ENCODE measurements at places on chromosomes 5 and 9.

DNA sequence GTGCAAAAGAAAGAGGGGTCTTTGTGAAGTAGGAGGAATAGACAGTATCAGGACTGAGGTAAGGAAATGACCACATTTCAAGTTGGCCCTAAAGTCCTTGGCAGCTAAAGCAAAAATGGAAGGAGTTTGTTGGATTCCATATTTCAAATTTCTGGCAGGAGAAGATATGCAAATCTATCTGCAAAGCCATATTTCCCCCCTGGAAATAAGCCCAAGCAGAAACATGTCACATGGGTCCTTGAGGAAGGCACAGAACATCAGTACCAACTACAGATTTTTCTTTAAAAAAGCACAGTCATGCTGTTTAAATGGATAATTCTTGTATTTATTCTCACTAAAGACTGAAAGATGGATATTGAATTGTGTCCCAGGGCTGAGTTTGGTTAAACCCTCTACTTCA, 323.0 kb downstream of the TRIM32 start:
- no peak for DNase-seq

DNA sequence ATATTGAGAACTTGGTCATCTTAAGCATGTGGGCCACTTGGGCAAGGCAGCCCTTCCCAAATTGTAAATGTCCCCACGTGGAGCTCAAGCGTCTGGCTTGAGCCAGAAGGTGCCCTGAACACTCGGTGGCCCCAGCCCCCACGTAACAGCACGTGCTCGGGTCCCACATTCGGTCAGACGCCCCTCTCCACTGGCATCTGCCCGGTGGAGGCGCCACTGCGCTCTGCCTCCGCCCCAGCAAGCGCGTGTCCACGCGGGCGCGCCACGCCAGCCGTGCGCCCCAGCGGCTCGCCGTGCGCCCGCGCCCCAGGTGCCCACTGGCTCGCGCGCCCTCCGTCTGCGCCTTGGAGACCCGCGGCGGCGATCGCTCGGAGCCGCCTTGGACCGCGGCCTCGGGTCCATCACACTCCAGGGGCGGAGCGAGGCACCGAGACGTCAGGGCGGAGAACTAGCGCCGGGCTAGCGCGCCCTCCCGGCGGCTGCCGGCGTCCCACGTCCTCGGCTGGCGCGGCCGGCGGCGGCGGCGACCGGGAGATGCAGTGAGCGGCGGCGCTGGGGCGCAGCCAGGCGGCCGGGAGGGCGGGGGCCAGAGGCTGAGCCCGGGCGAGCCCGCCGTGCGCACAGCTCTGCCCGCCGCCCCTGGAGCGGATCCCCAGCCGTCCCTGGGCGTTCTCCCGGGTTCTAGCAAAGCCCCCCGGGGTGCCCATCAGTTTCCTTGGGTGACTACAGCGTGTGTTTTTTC, at the start of gene PALM2AKAP2:
Gene PALM2AKAP2, plus strand, starts transcription at position 488 of the 742 bp plus-strand sequence. CDS start 291 bp downstream, outside the sequence.
- no peak for DNase-seq

DNA sequence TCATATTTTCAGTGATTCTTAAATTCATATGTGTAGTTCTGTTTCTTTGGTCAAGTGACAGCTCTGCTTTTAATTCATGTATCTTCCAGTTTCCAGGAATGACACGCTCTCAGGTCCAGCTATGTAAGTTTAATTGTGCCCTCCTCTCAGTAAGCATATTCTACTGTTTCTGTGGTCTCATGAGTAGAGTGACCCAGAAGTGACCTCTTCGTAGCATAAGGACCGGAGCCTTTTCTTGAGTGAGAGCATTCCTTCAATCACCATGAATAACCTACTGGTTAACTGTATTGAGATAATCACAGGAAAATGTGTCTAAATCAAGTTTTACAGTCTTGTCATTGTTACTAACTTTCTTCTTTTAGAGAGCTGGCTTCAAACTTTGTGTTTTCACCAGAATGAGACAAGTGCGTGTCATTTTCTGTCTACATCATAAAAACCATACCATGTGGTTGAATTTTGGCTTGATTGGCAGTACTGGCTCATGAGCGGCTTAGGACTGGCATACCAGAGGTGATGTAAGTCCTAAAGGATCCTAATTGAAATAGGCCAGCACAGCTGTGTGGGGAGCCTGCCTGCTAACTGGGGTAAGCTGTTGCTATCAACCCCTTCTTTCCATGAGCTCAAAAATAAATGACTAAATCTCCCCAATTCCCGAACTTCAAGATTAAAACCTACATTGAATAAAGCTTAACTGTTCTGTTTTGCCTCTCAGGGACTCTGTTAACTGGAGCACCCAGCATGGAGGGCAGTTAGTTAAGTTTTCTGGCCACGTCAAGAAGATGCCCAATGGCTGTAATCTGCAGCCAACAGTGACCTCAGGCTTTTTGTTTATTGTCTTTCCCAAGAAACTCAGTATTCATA, 4.8 kb downstream of the ADAMTSL1 start:
- DNase-seq, result peak; percentile 31

GRCh38 chr9:84592918-84593317, 76.6 kb upstream of the NTRK2 start:
- DNase-seq, result no peak

DNA sequence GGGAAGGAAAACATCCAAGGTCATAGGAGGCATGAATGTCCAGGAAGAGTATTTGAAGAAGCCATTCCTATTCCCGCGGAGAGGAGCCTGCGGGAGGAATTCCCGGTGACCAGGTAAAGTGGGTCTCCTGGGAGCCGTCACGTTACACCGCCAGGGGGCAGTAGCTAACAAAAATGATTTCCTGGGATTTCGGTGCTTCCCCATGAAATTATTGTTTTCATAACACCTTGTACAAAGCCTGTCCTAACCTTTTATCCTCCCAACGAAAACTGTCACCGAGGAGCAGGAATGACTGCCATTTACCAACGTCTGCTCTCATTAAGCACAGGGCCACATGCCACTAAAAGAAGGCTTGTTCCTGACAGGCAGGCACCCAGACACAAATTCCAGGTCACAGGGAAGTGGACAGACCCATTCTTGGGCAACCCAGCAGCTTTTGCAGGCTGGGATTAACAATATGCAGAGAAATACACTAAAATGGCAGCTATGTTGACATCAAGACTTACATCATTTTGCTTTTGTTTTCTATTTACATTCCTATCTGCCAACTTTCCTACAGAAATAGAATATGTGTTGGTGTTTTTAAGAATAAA, 41.2 kb upstream of the CTSL start:
- DNase-seq, result no peak

DNA sequence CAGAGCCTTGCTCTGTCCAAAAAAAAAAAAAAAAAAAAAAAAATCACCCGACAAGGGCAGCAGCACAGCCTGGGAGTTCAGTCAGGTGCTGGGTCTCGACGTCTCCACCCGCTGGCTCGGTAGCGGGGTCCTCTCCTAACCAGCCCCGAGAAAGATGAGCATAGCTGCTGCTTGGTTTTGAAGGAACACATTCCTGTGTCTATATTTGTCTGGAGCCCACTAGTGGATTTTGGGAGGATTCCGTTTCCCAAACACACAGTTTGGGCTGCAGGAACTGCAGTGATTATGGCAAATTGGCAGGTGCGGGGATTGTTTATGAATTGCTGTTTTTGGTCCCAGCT, 1.2 kb downstream of the OTULINL start:
- no peak for DNase-seq

DNA sequence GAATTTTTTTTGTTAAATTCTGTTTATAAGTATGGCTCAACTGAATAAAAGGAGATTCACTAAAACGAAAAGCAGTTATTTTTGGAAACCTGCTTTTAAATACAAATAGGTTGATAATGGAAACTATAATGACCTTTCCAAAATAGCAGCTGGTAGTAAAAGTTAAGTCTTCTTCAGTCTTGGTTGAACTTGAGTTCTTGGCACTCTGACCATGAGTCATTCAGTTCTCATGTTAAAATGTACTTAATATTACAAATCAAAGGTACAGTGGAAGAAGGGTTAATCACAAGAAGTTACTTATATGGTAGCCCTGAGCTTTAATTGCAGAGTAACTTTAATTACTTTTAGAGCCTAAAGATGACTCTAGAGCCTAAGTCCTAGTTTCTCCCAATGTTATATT, 62.1 kb downstream of the KLF9 start:
- DNase-seq, result no peak

- no peak for DNase-seq
Observed at GRCh38 chr5:172373680-172374079, 80.6 kb downstream of the SH3PXD2B start.

GRCh38 chr9:801399-802071, 40.0 kb upstream of the DMRT1 start:
- DNase-seq, result no peak

DNA sequence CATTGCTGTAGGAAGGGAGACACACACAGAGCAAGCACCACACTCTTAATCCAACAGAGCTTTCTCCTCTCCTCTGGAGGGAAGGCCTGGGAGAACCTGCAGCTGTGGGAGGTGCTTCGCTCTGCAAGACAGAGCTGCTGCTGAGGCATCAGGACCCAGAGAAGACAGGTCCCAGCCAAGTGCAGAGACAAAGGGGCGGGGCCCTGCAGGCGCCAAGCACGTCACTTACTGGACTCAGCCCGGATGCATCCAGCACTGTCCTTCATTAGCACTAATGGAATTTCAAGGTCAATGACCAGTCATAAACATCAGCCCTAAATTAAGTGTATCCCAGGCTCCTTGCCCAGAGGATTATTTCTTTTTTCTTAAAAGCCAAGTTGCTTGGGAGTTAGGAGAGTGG, 337.1 kb upstream of the PANK3 start:
- no peak for DNase-seq

GRCh38 chr9:125763394-125763801, 16.2 kb downstream of the PBX3 start:
- DNase-seq, result no peak

DNA sequence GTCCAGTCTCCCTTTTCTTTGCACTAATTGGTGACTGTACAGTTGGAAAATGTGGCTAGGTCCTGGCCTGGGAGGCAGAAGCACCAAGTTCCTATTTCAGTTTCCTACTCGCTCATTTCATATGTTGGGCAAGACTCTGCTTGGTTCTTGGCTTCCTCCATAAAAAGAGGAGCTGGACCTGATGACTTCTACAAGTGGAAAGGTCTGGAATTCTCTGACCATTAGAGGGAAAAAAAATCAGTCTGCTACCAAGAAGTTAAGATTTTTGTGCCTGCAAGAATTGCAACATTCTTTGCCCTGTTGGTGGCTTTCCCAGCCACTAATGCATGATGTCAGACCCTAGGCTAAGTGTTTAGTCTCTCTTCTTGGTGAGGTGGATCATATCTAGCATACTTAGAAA, 91.5 kb downstream of the WDR41 start:
- DNase-seq, result no peak

DNA sequence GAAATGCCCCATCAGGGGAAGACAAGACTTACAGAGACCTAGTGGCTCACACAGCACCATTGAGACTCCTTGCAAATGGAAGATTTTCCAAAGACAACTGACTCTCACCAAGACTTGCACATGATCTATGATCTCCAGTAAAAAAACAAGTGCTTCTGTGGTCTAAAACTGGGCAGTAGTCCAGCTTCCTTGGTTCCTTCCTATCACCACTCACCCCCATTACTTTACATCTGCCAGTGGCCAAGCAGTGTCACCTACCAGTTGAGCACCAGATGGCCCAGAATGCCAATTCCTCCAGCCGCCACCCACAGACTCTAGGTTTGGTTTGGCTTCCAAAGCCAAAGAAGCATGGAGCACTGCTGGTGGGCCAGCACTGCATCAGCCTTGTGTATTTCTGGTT, 47.7 kb downstream of the SH3TC2 start:
- DNase-seq, result no peak

DNA sequence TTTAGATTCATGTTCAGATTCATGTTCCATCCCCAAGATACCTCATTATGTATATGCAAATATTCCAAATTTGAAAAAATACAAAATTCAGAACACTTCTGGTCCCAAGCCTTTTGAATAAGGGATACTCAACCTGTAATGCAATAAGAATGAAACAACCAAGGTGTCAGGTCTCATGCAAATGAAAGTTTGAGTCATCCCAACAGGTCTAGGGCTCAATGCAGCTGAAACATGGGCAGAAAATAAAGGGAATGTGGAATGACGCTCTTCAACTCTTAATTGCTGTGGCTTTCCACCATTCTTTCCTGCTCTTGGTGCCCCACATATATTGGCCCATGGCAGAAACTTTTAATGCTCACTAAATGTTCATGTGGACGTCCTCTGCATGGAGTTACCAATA, 107.3 kb upstream of the DAPK1 start:
- DNase-seq, result no peak

- no peak for DNase-seq
Observed at GRCh38 chr9:88775037-88775471, 216.2 kb upstream of the S1PR3 start.

- DNase-seq, result no peak
Observed at GRCh38 chr5:92513067-92513466, 1068.0 kb downstream of the NR2F1-AS1 start.

- no peak for DNase-seq
Observed at GRCh38 chr9:98132806-98133631, 14.0 kb upstream of the TRIM14 start.

- DNase-seq, result no peak
Observed at GRCh38 chr5:138611678-138612218, 36.5 kb upstream of the HSPA9 start.

GRCh38 chr5:130425424-130425823, 521.2 kb downstream of the CHSY3 start:
- no peak for DNase-seq

- DNase-seq, result no peak
Observed at GRCh38 chr5:68644971-68645370, 429.4 kb downstream of the PIK3R1 start.

GRCh38 chr5:109249126-109249525, 160.6 kb downstream of the PJA2 start:
- DNase-seq, result no peak

GRCh38 chr9:111975709-111976108, 79.1 kb downstream of the UGCG start:
- DNase-seq, result no peak

- DNase-seq, result no peak
Observed at GRCh38 chr5:144121577-144121976, 48.9 kb downstream of the YIPF5 start.

DNA sequence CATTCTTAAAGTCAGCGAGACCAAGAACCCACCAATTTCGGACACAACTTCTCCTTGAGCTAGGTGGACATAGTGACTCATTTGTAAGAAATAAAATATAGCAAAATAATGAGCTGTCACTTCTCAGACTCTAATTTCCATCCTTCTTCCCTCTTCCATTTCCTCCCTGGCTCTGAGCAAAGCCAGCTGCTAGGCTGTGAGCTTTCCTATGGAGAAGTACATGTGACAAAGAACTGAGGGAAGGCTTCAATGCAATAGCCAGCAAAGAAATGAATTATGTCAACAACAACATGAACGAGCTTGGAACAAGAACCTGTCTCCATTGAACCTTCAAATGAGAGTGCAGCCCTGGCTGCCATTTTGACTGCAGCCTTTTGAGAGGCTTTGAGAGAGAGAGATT, 25.9 kb upstream of the SELENOP start:
- DNase-seq, result no peak

- no peak for DNase-seq
Observed at GRCh38 chr9:137606005-137606621, 627 bp downstream of the ARRDC1 start.

GRCh38 chr5:159807586-159807985, 108.7 kb upstream of the ADRA1B start:
- no peak for DNase-seq

- no peak for DNase-seq
Observed at GRCh38 chr5:100469767-100470166, 65.4 kb upstream of the FAM174A start.

- no peak for DNase-seq
Observed at GRCh38 chr9:129694243-129694646, 28.8 kb downstream of the PRRX2 start.
